ENCODE measurements at places on chromosomes 5 and 9.
A peak's percentile ranks its signal among the peaks of the same experiment; 100 is the strongest.

GRCh38 chr9:93126151-93126781 is 7.8 kb downstream of the NINJ1 start:
- no peak for DNase-seq

GRCh38 chr5:104170926-104171325 is 608.3 kb upstream of the NUDT12 start:
- DNase-seq = no peak

DNA sequence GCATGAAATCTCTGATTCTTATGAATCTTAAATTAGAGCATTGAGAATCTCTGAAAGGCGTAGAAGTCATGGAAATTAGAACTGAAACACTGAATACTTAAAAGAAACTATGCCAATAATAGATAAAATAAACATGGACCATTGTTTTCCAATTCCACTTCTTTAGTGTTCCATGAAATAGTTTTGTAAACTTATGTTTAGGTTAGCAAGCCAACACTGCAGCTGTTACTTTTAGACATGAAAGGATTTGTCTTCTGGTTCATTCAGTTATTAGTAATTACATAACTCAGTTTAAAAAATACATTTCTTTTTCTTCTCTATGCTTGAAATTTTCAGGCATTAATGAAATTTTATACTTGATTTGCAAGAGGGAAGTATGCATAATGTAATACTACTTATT is 733.4 kb upstream of the NUDT12 start:
- no peak for DNase-seq

GRCh38 chr9:96139592-96140295 is 162.2 kb downstream of the HSD17B3 start:
- no peak for DNase-seq

- DNase-seq = no peak
Observed at GRCh38 chr9:17019398-17019797, 115.4 kb upstream of the CNTLN start.

DNA sequence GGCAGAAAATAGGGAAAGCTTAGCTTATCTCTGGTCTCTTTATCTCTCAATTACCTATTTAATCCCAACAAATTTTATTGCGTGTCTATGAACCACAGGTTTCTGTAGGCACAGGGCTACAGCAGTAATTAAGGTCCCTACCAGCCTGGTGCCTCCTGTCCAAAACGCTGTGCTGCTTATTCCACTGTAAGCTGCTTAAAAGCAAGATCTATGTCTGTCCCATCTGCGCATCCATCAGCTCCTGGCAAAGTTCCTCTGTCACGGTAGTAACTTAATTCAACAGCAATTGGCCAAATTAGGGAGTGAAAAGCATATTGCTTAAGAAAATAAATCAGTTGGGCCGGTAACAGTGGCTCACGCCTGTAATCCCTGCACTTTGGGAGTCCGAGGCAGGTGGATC is 235.8 kb upstream of the VLDLR start:
- no peak for DNase-seq

DNA sequence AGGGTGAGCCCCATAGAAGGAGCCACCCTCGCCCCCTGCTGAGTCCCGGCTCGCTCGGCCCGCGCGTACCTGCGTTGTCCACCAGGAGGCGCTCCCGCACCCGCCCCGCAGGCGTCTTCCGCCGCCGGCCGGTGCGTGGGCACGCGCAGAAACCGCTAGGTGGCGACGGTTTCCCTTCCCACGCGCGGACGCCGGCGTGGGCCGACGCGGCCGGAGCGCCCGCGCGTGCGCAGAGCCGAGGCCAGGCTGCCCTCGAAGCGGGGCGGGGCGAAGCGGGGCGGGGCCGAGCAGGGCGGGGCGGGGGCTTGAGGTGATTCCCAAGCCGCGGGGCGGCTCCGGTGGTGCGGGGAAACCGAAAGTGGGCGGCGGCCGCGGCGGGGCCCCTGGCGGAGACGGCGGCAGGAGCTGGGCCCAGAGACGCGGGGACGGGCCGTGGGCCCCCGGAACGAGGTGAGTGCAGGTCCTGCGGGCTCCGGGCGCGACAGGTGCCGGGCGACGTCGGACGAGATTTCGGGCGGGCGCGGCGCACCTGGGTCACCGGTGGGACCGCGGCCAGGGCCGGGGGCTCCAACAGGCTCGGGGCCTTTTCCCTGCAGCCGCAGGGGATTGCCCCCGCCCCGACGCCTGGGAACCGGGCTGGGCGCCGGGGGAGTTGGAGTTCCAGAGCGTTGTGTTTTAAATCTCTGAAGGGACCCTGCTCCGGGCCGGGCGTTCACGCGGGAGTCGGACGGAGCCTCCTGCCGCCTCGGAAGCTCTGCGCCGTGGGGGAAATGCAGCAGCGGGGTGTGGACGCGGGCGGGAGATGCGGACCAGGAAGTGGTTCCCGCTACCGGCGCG is at the start of gene TDRD7:
Gene TDRD7 (plus strand): TSS at position 308 of the 837 bp plus-strand sequence. CDS start 16,370 bp downstream, outside the sequence.
- peak; percentile 82 for DNase-seq

DNA sequence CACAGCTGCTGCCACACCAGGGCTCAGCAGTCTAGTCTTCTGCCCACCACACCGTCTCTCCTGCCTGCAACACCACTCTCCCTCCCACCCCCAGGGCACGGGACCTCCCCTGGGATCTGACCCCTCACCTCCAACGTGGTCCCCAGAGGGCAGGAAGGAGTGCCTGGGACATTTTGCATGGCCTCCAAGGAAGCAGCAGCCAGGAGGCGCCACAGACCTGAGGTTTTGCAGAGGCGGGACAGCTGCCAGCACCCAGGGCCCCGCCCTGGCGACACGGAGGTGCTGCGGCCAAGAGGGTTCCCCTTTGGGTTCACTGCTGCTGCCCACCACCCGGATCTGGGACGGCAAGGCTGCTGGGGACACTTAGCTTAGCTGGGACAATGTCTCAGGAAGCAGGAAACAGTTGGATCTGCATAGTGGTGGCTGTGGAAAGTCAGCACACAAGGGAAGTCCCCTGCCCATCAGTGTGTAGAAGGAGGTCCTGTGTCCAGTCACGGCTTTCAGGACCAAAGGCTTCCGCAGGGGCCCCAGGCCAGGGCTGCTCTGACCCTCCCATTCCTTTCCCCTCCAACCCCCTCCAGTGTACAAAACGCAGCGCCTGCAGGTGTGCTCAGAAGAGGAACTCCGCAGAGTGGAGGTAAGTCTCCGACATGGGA is 13.8 kb downstream of the PROP1 start:
- no peak for DNase-seq

GRCh38 chr5:129906177-129906887 is 2.1 kb downstream of the CHSY3 start:
- no peak for DNase-seq

DNA sequence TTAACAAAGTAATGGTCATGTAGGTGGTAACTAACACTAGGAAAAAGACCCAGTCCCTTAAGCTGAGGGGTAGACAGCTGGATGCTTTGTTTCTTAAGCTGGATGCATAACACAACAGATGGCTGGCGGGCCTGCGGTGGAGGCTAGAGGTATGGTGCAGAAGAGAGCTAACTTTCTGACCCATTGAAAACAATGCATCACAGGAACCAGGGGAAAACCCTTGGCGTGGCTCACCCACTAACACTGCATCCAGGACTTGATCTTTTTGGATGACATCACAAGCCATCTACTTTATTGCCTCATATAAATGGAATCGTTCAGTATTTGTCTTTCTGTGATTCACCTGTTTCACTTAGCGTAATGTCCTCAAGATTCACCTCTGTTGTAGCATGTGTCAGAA is 138.7 kb downstream of the AUH start:
- DNase-seq = no peak

DNA sequence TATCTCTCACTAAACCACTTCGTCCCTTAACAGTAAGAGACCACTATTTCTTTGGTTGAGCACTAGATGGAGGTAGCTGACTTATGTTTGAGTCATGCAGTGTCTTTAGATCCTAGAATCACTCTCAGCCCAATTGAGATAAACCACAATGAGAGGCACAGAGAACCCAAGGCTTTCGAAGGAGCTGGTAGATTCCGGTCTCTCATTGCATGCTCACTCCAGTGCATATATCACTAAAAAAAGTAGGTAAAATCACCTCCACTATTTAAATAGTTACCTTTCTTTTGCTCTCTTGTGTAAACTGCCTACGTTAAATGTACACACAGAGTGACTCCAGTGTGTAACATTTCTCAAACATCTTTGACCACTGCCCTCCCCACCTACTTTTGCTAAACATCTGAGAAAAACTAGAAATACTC is 27.6 kb downstream of the ACTL7A start:
- no peak for DNase-seq

DNA sequence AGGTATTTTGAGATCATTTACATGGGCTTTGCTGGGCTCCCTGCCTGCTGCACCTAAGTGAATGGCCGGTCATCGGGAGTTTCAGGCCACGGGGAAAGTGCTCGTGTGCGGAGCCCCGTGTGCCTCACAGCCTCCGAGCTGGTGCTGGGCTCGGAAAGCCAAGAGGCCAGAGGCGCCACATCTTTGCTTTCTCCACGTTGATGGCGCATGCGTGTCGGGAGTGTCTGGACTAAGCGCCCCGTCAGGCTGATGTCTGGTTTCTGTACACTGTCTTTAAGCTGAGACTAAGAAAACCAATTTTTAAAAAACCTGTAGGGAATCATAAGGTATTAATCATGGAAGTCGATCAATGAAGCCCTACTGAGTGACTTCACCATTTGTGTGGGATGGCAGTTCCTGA is 69.1 kb downstream of the OTULIN start:
- no peak for DNase-seq

- no peak for DNase-seq
Observed at GRCh38 chr5:21820527-21820926, 1032.6 kb downstream of the CDH12 start.

DNA sequence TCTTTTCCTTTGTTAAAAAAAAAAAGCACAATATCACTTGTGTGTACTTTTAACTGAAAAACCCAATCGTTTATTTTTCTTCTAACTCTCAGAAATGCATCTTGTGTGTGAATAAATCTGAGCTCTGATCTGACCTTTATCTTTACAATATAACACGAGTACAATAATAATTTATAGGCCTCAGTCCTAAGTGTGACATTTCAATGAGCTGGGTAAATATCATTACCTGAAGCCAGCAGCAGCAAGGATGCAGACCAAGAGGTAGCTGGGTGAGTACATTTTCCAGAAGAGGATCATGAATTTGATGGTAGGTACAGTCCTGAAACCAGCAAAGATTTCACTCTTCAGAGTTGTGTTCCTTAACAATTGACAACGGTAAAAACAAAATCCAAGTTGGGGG is 264.0 kb upstream of the KIF2A start:
- no peak for DNase-seq

DNA sequence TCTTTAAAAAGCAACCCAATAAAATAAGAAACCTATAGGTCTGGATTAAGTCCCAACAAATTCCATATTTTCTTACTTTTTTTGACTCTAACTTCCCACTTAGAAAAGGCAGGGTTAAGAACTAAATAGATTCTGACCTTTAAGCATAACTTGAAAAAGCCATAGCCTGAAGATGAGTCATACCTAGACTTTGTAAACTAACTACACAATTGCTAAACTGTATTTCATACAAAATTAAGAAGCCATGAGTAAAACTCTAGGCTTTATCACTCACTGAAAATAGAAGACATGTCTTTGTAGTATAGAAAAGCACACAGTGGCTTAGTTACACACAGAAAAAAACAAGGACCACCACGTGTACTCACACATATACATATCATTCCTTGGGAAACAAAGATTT is 51.5 kb downstream of the MLLT3 start:
- no peak for DNase-seq
